ENCODE measurements at places on chromosomes 5 and 9.

- DNase-seq = no peak
These were observed 87.3 kb downstream of the CCDC171 start for GRCh38 chr9:15640121-15640520.

DNA sequence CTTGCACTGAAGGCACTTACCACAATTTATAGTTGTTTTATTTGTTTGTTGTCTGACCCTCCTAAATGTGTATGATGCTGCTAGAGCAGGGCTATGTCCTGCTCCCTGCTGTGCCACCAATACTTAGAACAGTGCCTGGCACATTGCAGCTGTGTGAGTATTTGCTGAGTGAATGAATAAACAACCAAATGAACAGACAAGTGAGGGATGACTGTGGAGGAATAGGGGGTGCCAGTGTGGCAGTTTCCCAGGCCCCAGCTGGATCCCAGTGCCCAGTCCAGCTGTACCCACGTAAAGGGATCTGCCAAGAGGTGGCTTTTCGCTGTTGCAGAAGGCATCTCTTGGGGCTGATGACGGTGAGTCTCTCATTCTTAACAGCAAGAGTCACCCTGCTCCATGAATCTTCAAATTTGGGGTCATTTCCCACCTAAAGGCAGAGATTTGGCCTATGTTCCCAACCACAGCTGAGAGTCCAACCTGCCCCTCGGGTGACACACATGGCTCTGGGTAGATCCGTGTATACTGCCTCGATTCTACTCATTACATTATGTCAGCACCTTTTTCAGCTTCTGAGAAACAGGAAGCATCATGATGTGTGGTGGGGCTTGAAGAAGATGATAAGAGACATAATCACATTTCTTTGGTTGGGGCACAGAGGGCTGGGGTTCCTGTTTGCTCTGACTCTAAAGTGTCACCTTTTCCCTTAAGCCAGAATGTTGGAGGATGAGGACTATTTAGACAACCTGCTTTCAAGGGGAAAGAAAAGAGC is 14.3 kb downstream of the IL5 start:
- no peak for DNase-seq

DNA sequence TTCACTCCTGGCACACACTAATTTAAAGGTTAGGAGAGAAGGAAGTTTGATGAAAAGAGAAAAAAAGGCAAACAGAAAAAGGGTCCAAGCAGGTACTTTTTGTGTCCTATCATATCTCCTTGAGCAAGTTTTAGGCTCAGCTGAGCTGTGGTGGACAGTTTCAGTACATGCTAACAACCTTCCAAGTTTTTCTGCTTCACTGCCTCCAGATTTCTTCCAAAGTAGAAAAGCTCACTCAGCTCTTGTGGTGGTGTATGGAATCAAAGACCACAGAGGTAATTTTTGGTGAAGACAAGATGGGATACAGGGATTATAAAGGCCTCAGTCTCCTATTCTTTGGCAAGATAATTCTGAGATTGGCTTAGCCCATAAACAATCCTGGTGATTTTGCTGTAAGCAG is 921.8 kb downstream of the NR2F1-AS1 start:
- no peak for DNase-seq

- DNase-seq = no peak
These were observed 125.6 kb downstream of the NXNL2 start for GRCh38 chr9:88660611-88661010.

Measured in activated naive CD4-positive, alpha-beta T cell treated with anti-CD3 and anti-CD28 coated beads, Interleukin-2, amount 50 U/mL, for 72 hours (primary cell).